ENCODE measurements at places on chromosomes 3 and 15.

DNA sequence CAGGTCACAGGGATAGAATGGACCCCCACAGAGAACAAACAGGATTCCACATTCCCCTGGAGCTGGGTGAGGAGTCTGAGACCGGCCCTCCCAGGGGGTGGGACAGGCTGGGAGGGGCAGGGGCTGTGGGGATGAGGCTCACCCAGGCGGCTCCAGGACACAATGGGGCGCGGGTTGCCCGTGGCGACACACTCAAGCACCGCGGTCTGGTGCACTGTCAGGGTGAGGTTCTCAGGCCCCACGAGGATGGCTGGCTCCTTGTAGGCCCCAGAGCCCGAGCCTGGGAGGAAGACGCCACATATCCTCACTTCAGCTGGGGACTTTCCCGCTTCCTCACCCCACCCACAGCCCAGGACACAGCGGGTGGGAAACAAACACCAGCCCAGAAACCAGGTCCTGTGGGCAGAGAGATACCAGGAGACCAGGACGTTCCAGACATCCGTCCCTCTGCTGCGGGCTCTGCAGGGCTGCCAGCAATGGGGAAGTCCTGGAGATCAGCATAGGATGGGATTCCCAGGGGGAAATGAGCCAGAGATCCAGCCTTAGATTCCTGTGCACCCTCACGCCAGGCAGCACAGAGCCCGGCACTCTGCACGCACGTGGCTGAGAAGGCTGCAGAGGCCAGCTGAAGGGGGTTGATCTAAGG lies 30.2 kb downstream of the RNU5B-1 start:
- DNase-seq, result no peak

DNA sequence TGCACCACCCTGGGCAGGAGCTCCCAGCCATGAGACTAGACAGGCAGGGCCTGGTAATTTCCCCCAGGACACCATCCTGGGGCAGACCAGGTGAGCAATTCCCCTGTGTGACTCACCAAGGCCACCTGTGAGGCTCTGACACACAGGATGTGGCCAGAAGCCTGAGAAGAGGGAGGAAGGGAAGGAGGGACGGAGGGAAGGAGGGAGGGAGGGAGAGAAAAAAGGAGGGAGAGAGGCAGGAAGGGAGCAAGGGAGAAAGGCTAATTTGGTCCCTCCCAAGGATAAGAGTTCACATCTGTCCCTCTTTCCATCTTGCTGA lies 25.9 kb downstream of the WNT7A start:
- no peak for DNase-seq

- no peak for DNase-seq
These were observed 10.3 kb downstream of the USP13 start for GRCh38 chr3:179663093-179663492.

- DNase-seq, result no peak
These were observed 287.7 kb upstream of the NR2F2 start for GRCh38 chr15:96042734-96043224.

Data from NCI-H226 (cell line).